ENCODE measurements at places on chromosomes 4 and X. TPM values are rescaled to one million over a fixed set of nuclear protein-coding genes. Genes with fewer than 3 reads are reported as not detected.

The RAB9B gene
- total RNA-seq: 14.1 TPM

The RRH gene
- not detected for total RNA-seq

The RASSF6 gene
- total RNA-seq: 0.06 TPM

The PLP1 gene
- 41.0 TPM for total RNA-seq

The AMBN gene
- total RNA-seq: not detected

The USP51 gene
- 0.26 TPM for total RNA-seq

The FAM236A gene
- total RNA-seq: not detected

The PRSS12 gene
- 14.1 TPM for total RNA-seq

The COL4A6 gene
- total RNA-seq: 113 TPM

GRCh38 chrX:85221361-85221760 lies 22.2 kb downstream of the SATL1 start:
- DNase-seq: no peak

DNA sequence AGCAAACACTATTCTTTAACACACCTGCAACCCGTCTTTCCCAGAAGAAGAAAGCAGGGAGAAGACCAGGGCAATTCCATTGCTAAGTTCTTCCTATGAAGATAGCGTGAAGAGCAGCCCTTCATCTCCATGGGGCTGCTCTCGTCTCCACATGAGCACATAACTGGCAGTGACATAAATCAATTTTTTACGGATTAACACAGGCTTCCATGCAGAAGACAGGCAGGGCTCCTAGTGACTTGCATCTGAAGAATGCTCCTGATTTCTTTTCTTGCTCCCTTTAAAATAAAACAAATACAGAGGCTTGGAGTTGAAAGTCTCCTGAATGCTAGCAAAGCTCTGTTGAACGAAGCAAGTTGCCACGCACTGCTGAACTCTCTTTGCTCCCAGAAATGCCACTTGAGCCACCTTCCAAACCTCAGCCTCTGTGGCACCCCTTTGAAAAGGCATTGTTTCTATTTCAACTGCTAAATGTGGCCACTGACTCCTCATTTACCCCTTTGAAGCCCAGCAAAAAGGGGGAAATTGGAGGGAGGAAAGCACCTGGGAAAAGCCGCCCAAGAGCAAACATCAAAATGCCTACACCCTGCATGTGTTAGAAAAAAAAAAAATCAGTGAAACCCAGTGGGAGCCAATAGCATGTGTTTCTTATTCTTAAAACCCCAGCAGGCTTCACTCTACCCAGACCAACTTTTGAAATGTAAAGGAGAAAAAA lies 383.7 kb downstream of the IDS start:
- no peak for DNase-seq

GRCh38 chr4:67940506-67940905 lies 22.8 kb downstream of the TMPRSS11A start:
- DNase-seq: no peak

DNA sequence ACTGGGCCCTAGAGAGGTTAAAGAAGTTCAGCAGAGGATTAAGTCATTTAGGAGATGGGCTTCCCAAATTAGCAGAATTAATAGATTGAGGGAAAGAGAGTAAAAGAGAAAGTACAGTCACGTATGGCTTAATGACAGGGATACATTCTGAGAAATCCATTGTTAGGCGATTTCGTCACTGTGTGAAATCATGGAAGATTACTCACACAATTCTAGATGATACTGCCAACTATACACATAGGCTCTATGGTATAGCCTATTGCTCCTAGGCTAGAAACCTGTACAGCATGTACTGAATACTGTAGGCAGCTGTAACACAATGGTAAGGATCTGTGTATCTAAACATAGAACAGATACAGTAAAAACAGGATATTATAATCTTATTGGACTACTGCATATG lies 180.6 kb downstream of the RNF150 start:
- no peak for DNase-seq

DNA sequence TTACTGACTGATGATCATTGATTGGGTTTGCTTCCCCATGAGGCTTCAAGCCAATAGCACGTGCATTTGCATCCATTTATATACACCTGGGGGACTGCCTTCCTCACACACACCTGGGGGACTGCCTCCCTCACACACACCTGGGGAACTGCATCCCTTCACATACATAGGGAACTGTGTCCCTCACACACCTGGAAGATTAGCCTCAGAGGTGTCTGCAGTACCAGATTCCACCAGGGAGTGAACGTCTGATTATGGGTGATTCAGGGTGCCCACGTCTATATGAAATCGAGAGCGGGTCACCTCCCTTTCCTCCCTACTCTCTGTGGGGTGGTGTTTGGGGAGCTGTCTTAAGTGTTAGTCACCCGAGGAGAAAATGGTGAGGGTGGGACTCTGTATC lies 16.9 kb downstream of the CD99 start:
- no peak for DNase-seq

- no peak for DNase-seq
Measured at GRCh38 chr4:12875640-12876243, 608.4 kb downstream of the RAB28 start.

DNA sequence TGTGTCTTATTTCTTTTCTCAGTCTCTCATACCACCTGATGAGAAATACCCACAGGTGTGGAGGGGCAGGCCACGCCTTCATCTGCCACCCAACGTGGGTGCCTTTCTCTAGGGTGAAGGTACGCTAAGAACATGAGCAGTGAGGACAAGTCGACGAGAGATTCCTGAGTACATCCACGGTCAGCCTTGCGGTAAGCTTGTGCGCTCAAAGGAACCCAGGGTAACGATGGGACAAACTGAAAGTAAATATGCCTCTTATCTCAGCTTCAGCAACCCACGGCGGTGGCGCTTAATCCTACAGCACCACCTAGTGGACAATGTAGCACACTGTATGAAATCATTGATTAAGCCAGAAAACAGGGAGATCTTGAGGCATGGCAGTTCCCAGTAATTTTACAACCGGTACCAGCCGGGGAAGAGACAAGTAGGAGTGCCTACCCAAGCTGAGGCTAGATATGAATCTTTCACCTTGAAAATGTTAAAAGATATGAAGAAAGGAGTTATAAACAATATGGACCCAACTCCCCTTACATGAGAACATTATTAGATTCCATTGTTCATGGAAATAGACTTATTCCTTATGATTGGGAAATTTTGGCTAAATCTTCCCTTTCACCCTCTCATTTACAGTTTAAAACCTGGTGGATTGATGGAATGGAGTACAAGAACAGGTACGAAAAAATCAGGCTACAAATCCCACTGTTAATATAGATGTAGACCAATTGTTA lies 63.0 kb downstream of the ZNF732 start:
- DNase-seq: peak; percentile 68

DNA sequence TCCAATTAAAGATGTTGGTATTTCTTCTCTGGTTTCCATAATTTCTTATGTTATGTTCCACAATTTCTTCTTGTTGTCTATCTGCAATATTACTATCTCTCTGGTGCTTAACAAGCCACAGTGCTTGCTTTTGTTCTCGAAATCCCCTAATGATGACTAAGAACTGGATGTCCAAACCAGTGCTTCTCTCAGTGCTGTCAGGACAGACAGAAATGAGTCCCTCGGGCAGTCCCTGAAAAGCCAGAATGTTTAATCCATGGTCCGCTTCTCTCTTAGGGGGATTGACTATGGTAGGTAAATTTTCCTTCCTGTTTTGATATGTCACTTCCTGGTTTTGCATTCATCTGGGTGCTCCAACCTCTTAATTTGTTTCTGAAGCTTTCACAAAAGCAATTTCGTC lies 321.6 kb upstream of the PCDH10 start:
- DNase-seq: no peak

DNA sequence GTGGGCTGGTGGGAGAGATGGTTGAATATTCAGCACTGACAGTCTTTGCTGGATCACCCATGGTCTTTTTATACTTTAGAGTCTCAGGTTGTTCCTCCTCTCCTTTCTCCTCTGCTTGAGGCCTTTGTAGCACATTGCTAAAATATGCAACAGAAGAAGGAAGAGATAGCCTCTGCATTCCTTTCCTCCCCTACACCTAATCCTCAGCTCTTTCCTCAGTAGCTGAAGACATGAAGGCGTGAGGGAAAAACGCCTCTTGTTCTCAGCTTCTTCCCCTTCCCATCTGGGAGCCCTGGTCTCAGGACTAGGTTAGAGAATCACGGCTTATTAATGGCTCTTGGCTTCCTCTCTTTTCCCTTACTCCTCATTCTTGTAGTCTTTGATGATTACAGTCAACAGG lies 76.8 kb downstream of the RNF150 start:
- DNase-seq: no peak

- peak; percentile 41 for DNase-seq
Measured at GRCh38 chr4:102625232-102625930, 124.2 kb downstream of the NFKB1 start.

DNA sequence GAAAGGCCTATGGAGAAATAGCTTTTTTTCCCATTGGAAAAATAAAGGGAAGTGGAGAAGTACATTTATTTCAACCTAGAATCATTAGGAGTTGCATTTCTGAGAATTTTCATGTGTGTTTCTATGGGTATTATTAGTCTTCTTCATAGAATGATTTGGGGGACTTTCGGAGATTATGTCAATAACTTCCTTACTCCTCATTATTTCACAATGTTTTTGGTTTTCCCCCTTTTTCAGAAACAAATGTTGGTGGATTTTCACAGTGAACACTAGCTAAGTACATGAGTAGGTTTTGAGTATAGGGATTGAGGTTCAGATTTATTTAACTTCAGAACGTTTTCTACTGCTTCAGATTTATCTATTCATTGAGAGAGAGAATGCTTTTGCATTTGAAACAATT lies 54.0 kb downstream of the SH3BGRL start:
- no peak for DNase-seq

- DNase-seq: no peak
Measured at GRCh38 chr4:41792166-41792565, 43.6 kb upstream of the PHOX2B start.

DNA sequence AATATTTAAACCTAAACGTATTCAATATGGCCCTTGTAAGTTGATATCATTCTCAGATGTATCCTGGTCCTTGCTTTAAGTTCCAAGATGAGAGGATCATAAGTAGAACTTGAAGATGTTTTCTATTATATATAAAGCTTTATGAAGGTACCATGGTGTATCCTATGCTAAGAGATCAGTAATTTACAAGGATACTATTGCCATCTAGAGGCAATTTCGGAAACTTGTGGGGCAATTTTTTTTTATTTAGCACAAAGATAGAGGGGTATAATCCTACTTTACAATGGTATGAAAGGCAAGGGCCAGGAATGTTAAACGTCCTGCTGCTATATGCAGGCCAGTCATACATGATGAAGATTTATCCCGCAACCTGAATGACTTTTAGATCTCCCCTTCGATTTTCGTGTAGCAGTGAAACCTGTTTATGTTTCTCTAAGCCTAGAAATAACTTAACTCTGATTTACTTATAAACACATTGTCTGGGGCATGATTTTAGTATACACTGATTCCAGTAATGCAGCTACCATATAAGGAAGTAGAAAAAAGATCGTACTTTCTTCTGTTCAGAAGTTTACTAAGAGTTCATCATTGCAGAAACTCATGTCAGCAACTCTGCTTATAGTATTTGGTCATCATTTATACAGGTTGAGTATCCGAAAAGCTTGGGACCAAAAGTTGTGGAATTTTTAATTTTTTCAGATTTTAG lies 2.6 kb downstream of the SLC25A31 start:
- DNase-seq: no peak

- no peak for DNase-seq
Measured at GRCh38 chr4:130479020-130479419, 1383.1 kb downstream of the C4orf33 start.

- DNase-seq: no peak
Measured at GRCh38 chr4:98352940-98353339, 91.8 kb downstream of the RAP1GDS1 start.

Measured in uterus (tissue), 4 donors.